ENCODE measurements at places on chromosomes 11 and 22.
A peak's percentile ranks its signal among the peaks of the same experiment; 100 is the strongest.

GRCh38 chr11:77213029-77213579 is 85.1 kb downstream of the MYO7A start:
- no peak for DNase-seq

DNA sequence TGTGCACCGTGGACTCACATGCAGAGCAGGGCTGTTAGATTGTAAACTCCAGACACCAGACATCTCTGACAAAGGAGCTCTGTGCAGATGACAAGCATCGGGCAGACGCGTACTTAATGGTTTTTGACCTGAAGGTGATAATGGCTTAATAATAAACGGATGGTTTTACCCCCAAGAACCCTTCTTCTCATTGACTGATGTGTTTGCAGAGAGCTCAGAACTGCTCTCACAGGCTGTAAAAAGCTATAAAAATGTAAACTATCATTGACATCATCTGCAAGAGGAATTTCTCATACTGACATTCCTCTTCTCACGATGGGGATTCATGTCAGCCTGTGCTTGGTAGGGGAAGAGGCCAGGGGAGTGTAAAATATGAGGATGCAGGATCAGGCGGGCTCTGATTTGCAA is 8.6 kb upstream of the ARHGAP8 start:
- no peak for DNase-seq

- no peak for DNase-seq
Measured at GRCh38 chr11:76642341-76642740, 28.2 kb downstream of the LRRC32 start.

DNA sequence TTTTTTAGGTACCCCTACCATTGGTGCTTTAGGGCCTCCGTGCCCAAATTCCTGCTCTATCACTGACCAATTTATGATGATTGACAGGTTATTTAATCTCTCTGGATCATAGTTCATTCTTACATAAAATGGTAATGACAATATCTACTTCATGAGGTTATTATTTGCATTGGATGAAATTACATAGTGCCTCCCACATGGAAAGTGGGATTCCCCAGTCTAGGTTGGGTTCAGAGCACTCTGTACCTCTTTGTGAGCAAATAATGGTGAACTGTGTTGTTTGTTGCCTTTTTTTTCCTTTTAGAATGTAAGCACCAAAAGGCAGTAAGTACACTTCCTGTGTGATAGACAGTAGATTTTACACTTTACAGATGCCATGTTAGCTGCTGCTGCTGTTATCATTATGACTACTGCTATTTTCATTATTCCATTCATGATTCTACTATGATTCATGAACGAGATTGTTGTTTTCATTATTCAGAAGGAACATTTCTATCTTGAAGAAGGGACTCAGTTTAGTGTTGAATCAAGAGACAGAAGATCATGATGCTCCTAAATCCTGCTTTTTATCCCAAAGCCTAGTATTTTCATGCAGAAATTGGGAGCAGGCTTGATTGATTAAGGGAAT is 100.8 kb downstream of the ALX4 start:
- DNase-seq: no peak

- no peak for DNase-seq
Measured at GRCh38 chr11:62575156-62575555, 1.5 kb upstream of the EEF1G start.

- DNase-seq: peak; percentile 59
Measured at GRCh38 chr11:114060392-114061047, 1.0 kb downstream of the ZBTB16 start.

DNA sequence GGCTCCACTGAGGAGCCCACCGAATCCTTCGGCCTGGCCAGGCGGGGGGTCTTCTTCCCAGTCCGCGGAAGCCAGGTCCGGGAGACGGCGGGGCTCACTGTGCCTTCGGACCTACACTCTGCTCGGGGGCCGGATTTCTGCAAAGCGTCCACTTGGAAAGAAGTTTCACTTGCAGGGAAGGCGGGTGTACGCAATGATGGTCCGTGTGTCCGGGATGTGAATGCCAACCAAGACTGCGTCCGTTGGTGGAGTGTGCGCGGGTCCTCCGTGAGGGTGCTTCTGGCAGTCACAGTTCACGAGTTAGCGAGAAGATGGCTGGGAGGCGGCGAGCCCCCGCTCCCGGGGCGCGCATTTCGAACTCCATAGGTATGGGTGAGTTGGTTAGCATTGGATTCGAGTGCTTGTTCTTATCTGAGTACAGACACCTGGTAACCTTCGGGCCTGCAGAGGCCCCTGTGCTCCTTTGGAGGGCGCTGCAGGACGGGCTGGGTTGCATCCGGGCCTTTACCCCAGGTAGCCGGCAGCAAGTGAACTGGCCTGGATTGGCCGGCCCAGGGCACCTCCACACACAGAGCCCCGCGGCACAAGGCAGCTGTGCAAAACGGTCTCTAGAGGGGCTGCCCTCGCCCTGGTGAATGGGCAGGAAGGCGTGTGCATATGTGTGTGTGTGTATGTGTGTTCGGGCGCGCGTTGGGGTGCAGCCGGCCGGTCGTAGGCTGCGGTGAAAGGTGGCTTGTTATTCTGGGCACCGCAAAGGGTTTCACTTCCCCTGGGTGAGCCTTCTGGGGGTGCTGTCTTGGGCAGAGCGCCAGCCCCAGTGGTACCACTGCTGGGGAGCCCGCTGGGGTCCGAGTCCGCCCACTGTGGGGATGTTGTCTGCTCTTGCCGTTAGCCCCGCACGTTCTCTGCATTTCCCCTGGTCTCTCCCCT is 13.3 kb upstream of the CYP2R1 start:
- DNase-seq: no peak

- DNase-seq: peak; percentile 32
Measured at GRCh38 chr11:72553706-72554105, 119.4 kb upstream of the CLPB start.

DNA sequence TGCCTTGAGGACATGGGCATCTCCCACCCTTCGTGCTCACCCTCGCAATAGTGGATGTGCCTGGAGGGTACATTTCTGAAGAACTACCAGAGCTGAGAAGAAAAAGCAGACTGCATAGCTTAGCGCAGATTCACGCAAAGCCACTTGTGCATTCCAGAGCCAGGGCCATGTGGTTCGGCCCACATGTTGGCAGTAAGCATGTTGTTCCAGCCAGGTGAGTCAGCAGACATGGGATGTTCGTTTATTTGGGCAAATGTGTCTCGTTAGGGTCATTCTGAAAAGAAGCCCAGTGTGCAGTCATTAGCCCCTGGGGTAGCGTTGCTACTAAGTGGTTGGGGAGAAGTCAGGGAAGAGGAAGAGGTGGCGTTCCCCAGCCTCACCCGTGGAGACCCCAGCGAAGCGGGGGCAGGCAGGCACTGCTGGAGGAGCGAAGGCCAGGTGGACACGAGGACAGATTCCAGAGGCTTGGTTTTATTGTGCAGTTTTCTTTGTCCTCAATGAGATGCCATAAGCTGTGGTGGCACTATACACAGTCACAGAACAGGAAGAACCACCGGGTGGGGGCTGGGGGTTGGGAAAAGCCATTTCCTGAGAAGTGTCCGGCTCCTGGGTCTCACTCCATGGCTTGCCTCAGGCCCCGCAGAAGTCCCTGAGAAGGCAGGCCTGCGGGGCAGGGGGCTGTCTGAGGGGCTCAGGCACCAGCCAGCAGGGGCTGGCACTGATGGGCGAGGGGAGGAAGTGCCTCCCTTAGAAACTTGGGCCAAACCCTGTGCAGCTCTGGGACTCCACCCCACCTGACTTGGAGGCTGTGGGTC is 5.0 kb downstream of the THY1 start:
- no peak for DNase-seq

DNA sequence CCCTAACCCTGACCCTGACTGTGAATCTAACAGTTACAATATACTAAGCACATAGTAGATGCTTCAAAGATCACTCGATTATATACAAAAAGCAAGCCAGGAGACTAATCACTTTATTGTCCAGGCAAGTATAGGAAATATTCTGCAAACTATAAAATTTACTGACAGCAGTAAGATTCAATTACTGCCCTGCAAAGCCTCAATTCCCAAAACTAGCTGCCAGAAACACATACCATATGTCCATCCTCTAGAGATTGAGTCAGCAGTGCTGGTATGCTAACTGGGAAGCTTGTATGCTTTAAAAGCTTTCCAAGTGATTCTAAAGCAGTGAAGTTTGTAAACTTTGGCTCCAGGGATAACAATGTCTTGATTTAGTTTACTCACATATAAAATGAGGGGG is 26.1 kb downstream of the CSTF3 start:
- DNase-seq: no peak

DNA sequence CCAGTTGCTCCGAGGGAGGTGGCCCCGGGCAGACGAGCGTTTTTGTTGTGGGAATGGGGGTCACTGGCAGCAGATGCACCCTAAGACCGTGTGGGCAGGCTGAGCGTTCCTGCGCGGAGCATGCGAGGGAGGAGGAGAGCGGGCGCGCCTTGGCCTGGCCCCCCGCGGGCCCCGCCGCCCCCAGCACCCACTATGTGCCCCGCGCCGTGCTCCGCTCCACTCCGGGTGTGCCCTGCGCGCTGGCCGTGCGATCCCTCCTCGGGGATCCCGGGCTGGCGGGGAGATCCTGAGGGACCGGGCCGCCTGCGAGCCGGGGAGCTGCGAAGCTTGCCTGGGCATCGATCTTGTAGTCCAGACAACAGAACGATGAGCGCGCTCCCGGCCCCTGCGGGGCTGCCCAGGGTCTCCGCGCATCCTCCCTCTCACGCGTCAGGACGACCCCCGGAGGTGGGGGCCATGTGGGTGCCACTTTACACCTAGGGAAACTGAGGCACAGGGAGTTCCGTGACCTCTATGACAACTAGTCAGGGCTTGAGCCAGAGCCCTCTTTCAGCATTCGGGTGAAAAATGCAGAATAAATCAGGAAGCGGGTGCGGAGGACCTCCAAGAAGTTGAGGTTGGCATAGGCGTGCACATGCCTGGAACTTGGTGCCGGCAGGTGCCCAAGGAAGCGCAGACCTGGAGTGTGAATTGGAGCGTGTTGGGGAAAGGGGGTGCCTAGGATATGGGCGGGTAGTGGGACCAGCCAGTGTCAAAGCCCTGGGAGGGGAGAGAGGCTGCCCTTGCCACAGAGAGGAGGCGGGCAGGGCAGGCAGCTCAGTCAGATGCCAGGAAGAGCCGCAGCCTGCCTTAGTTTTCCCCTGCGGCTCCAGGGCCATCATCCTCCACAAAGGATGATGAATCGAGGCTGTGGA is 1.3 kb upstream of the KMT5B start:
- DNase-seq: peak; percentile 41

GRCh38 chr11:111735262-111736116 is 30.7 kb downstream of the PPP2R1B start:
- DNase-seq: no peak

GRCh38 chr11:120306519-120307242 is 18.4 kb upstream of the TLCD5 start:
- peak; percentile 69 for DNase-seq

DNA sequence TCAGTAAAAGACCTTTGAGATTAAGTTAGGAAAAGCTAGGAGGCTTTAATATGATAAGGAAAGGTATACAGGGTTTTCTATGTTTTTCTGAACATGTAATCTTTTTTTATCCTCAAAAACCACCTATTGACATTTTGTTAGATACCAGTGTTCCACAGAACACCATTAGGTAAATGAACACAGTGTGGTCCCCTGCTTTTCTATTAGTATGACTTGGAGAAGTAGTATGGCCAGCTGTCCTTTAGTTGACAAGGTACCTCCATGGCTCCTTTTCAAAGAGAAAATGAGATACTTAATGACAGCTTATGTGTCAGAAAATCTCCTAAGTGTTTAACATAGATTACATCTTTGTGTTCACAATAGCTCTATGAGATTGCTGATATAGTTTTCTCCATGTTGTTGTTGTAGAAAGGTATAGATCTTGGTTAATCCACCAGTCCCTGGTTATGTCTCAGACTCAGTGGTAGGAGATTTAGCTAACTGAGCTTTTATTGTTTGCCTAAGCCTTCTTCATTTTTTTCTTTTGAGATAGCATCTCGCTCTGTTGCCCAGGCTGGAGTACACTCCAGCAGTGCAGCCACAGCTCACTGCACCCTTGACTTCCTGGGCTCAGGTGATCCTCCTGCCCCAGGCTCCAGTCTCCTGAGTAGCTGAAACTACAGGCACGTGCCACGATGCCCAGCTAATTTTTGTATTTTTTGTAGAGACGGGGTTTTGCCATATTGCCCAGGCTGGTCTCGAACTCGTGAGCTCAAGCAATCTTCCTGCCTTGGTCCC is 46.0 kb downstream of the STIM1 start:
- no peak for DNase-seq

- no peak for DNase-seq
Measured at GRCh38 chr22:34950489-34950888, 115.5 kb upstream of the ISX start.

DNA sequence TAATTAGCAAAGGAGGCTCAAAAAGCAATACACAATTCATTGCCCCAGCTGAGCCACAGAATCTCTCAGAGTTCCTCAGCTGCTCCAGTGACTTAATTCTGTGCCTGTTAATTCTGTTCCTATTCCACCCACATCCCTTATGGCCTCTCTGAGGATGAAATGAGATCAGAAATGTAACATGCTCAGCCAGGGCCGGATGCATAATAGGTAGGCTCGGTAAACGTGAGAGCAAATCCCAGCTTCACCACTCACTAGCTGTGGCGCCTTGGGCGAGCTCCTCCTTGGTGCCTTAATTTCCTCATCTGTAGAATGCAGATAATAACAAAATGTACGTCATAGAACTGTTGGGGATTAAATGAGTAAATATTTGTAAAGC is 42.8 kb upstream of the DKK3 start:
- DNase-seq: no peak

GRCh38 chr11:63502252-63502820 is 3.5 kb upstream of the LGALS12 start:
- no peak for DNase-seq

GRCh38 chr11:2390091-2390724 is 10.3 kb upstream of the TSSC4 start:
- DNase-seq: no peak

GRCh38 chr11:127074151-127074761 is 73.7 kb upstream of the KIRREL3 start:
- no peak for DNase-seq

DNA sequence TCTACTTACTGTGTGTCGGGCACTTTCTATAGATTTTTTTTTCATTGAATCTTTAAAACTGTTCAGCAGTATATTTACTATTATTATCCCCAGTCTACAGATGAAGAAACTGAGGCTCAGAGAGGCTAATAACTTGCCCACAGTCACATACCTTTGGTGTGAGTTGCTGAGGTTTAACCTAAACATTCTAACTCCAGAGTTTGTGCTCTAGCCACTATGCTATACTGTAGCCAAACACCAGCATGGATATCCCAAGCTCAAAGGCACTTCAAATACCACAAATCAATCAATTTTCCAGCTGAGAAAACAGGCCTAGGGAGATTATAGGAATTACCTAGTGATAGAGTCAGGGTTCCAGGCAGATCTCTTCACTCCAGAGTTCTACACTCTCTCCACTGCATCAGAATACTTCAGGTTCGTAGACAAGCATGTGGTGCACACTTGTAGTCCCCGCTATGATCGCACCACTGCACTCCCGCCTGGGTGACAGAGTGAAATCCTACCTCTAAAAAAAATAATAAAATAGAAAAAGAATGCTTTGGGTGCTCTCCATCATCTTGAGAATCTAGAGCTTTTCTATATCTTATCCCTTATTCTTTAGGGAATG is 20.4 kb upstream of the UPB1 start:
- no peak for DNase-seq

- DNase-seq: no peak
Measured at GRCh38 chr11:19173004-19173689, 28.6 kb downstream of the CSRP3 start.

GRCh38 chr11:64788321-64789215 is 10.2 kb upstream of the SF1 start:
- DNase-seq: no peak

Data from 8988T (cell line).